ENCODE measurements at places on chromosomes 4 and X. TPM values are rescaled to one million over a fixed set of nuclear protein-coding genes. Genes with fewer than 3 reads are reported as not detected.

Gene CT47B1
- total RNA-seq = not detected

DNA sequence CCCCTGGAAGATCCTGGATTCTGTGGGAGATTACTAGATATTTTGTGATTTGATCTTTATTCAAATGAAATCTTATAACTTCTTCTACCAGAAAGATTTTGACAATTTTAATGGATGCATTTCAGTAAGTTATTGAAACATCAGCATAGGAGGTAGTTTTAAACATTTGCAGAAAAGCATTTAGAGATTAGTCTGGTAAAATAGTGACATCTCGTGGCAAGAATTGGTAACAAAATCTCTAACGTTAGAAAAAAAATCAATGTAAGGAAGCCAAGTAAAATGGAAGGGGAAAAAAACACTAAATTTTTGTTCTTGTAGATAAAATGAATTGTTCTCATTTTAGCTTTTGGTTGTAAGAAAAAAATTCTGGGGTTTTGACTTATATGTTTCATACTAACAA, 73.3 kb downstream of the TASL start:
- DNase-seq = peak; percentile 41

DNA sequence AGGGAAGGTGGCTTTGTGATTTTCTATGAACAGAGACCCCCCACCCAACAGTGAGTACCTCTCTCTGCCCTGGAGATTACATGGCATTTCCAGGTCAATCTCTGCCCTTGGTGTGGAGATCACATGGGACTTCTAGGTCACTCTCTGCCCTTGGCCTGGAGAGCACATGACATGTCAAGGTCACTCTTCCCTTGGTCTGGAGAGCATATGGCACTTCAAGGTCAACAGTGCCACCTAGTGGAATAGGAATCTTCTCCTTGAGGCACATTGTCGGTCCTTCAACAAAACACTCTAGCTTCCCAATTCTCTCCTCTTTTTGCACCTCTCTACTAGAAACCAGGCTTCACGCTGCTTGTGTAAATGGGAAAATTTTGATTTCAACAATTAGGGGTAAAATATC, 66.2 kb upstream of the TACR3 start:
- DNase-seq = no peak

DNA sequence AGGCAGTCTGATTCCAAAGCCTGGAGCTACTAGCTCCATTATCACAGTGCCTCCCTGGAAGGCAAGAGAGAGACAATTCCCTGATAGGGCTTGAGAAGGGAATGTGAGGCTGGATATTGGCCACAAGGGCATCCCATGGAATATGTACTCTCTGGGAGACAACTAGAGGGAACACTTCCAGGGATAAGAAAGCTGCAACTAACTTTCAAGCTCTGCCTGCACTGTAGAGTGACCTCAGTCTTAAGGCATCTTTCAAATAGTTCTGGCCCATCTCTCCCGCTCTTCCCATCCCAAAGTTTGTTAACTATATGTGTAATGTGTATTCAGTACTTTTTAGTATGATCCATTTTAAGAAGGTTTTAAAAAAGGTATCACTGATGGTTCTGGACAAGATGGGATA, 13.1 kb upstream of the RNF212 start:
- peak; percentile 33 for DNase-seq

- peak; percentile 77 for DNase-seq
Measured at GRCh38 chr4:72567821-72568675, 973 bp downstream of the ADAMTS3 start.
